NCI-H187 treated with DMSO at 0.1 percent for 48 hours (cell line): ENCODE measurements at places on chromosomes 4 and X.

DNA sequence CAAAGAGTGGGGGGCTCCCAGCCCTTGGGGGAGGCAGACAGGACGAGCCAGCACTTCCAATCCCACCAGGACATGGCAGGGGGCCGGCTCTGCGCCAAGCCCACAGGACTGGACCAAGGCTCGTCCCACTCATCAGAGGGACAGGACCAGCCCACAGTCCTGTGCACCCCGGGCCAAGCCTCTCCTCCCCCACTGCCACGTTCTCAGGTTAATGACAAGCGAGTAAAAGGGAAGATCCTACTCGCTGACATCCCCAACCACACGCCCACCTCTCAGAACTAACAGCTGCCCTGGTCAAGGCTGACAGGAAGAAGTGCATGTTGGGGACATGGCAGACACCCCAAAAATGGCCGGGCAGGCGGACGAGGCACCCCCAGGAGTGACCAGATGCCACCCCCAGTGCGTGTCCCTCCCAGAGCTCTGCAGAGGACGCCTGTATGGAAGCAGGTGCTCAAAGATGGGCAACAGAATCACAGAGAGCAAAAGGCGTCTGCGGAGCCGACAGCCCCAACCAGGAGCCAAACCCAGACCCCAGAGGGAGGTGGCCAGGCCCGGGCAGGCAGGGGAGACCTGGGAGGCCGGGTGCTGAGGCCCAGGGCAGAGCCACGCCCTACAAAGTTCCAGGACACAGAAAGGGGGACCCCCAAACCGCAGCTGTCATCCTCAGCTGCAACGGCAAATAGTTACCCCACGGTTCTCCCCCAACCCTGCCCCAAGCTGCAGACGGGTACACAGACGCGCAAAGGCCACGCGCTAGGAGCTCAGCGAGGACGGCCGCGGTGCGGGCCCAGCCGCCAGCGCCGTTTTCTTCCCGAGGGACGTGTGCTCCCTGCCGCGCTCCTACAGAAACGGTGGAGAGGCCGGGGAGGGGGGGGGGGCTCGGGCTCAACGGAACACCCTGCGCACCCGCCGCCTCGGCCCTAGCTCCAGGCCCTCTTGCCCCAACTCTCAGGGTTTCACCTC, 1.7 kb downstream of the CTBP1 start:
- no peak for DNase-seq

GRCh38 chr4:105644257-105644656, 64.2 kb downstream of the INTS12 start:
- no peak for DNase-seq

DNA sequence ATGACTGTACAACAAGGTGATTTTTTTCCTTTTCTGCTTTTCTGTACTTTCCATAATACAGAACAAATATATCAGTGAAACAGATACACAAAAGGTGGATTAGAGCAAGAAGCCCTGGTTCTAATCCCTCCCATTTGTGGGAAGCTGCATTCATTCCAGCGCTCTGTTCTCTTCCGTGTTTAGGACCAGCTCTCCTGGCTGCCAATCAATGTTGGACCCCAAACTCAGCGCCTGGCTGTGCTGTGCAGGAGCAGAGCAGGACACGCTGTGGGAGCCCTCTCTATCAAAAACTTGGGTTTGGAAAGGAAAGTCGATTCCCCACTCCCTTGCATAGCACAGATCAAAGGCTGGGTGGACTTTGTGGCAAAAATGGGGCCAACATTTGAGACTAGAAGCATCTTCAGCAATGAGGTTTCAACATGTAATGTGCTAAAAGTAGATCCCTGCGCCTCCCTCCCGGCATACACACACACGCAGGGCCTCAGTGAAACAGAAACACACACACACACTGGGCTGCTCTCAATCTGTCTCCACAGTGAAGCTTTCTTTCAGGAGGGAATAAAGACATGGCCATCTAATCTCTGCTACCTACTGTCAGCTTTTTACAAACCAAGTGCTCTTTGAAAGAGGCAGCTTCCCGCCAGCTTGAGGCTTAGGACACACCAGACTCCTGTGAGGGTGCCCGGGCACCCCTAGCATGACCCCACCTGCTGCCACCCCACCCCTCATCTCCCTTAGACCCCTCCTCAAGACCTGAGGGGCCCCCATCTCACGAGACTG, 12.2 kb downstream of the WDR1 start:
- no peak for DNase-seq

DNA sequence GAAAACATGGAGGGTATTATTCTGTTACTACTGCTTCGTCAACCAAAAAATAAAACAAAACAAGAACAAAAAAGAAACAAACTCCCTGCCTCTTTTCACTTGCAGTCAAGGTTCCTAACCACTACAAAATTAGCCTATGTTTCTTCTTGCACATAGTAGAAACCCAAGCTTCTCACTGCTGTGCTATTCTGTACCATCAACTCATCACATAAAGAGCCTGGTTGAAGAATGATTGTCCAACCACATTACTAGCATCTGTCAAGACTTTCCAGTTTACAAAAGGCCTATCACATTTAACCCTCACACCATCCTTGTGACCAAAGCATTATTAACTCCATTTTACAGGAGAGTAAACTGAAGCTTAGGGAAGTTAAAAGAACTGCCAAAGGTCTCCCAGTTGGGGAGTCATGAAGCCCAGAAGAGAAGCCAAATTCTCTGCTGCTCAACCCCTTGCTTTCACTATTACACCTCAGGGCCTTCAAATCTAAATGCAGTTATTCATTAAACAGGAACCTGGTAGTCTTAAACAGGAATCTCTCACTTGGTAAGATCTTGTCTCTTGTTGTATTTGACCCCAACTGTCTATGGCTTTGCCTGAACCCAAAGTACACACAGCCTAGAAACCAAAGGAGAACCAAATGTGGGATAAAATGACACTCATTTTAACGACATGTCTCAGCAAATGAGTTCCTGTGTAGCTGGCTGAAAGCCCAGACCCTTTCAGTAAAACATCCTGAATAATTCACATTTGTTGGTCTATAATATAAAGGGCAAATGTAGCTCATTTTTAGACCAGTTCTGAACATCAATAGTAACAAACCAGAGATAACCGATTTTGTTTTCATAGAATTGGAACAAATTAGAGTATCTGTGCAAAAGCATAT, 8.6 kb downstream of the F9 start:
- DNase-seq = no peak

DNA sequence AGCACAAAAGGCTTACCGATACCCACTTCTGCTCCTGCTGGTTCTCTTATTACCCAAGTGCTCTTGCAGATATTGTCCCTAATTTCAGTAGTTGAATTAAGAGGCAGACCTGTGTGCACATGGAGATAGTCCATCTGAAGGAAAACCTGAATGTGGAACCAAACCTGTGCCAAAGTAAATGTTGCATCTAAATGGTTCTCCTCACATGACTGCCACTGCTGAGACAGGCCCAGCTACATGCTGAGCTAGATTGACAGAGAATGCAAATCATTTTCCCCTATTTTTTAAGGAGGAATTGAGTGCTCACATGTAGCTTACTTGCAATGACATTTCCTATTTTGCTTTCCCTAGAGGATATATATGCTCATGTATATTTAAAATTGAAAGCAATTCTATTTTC, 609.1 kb upstream of the TECRL start:
- DNase-seq = no peak

- no peak for DNase-seq
Measured at GRCh38 chrX:81201071-81201470, 642 bp downstream of the HMGN5 start.

GRCh38 chrX:53257166-53257565, 24.2 kb downstream of the IQSEC2 start:
- DNase-seq = no peak

DNA sequence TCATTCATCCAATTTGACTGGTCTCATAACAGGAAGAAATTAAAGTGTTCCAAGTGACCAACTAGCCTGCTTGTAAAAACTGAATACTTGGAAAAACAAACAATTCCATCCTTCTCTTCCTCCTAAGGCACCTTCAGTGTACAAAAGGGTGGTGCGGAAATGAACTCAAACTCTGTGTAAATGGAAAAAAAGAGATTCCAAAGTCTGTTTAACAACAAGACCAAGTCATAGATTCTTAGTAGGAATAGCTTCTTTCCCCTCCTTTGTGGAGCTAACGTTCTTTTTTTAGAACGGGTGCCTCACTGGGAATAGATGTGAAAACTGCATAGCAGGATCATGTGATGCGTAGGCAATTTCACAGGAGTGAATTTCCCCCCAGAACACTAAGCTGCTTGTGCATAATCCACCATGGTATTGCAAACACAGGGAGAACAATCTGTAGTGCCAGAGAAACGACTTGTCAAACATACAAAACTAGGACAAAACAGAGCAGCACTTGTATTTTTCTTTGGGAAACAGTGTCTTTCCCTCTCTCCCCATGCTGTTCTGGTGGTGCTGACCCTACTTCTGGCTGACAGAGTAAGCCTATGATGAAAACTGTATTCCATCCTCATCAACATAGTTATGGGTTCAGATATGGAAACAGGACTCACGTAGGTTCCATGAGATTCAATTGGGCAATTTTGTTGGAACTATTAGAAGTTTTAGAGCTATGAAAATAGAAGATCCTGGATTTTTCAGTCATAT, 13.2 kb upstream of the SOD3 start:
- DNase-seq = no peak

GRCh38 chrX:72683631-72684030, 30.5 kb downstream of the PHKA1 start:
- no peak for DNase-seq

- DNase-seq = no peak
Measured at GRCh38 chr4:151292038-151292437, 15.1 kb downstream of the PRSS48 start.

DNA sequence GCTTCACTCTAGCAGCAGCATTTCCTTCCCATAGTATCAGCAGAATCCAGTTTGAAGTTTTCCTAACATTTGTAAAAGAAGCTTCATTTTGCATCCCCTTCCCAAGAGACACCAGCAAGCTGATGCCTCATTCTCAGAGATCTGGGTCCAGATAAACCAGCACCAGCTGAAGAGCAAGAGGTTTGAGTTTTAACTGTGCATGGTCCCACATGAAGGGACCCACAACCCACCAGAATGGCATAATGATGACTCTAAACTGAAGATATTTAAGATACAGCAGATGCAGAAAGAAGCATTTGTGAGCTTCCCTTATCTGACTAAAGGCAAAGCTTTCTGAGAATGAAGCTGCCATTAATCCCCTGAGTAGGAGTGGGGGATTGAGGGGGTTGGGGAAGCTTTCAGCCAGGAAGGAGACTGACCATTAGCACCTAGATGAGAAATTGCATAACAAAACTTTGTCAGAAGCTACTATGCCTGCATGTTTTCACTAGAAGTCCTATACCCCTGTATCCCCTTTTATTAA, 18.6 kb downstream of the NUDT6 start:
- DNase-seq = no peak

- DNase-seq = peak; percentile 24
Measured at GRCh38 chrX:154918060-154918483, 31.9 kb downstream of the F8A1 start.
